ENCODE measurements at places on chromosomes 6 and 20. TPM values are rescaled to one million over a fixed set of nuclear protein-coding genes. Genes with fewer than 3 reads are reported as not detected.
A peak's percentile ranks its signal among the peaks of the same experiment; 100 is the strongest.

ARMH2 gene
- total RNA-seq, result not detected

ENPP1 gene
- total RNA-seq, result 6.5 TPM

AVP gene
- not detected for total RNA-seq

GGTLC1 gene
- total RNA-seq, result not detected

MEP1A gene
- total RNA-seq, result not detected

- no peaks in the 10 kb centered on the region for H3K36me3 ChIP-seq
- H3K4me3 ChIP-seq, result no peak overlapping the region
- no peak overlapping the region for H3K27ac ChIP-seq
- H3K4me1 ChIP-seq, result no peaks in the 10 kb centered on the region
Measured at GRCh38 chr6:149951096-149951495, 9.3 kb downstream of the ULBP2 start.

GRCh38 chr20:59421089-59421488 is 120.7 kb downstream of the EDN3 start:
- H3K27ac ChIP-seq, result no peak overlapping the region
- H3K4me3 ChIP-seq, result no peak overlapping the region
- H3K4me1 ChIP-seq, result no peaks in the 10 kb centered on the region
- no peak for DNase-seq
- H3K27me3 ChIP-seq, result peaks cover 42% of the 10 kb centered on the region
- H3K36me3 ChIP-seq, result no peaks in the 10 kb centered on the region

DNA sequence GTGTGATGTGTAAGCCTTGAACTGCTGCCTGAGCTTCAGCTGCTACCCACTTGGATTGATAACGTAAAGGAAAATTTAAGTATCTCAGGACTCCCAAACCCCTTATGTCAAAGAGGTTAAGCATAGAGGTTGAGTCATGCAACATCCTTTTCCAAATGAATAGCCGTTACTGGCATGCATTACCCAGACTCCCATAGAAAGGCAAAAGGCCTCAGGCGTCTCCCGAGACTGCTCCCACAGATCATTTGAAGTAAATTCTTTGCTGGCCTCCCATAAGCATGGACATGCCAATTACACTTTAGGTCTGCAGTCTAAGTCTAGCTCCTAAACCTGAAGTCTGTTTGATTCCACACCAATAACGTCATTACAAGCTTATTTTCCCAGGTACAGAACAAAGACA is 14.7 kb downstream of the IPCEF1 start:
- DNase-seq, result no peak
- no peak overlapping the region for H3K4me3 ChIP-seq
- H3K36me3 ChIP-seq, result no peaks in the 10 kb centered on the region

- H3K36me3 ChIP-seq, result no peaks in the 10 kb centered on the region
- H3K27me3 ChIP-seq, result no peaks in the 10 kb centered on the region
- no peak for DNase-seq
- H3K4me1 ChIP-seq, result no peaks in the 10 kb centered on the region
Measured at GRCh38 chr20:32964575-32964974, 39.7 kb downstream of the SUN5 start.

GRCh38 chr6:34934516-34934915 is 45.5 kb downstream of the ANKS1A start:
- no peak for DNase-seq
- H3K36me3 ChIP-seq, result no peaks in the 10 kb centered on the region
- no peak overlapping the region for H3K27ac ChIP-seq

- H3K27me3 ChIP-seq, result no peaks in the 10 kb centered on the region
- no peak for DNase-seq
- no peak overlapping the region for H3K27ac ChIP-seq
- no peak overlapping the region for H3K4me3 ChIP-seq
Measured at GRCh38 chr20:50892394-50892793, 38.8 kb downstream of the ADNP start.

GRCh38 chr6:11066505-11067347 is 22.6 kb upstream of the ELOVL2 start:
- H3K27ac ChIP-seq, result no peak overlapping the region
- H3K4me3 ChIP-seq, result no peak overlapping the region
- no peaks in the 10 kb centered on the region for H3K36me3 ChIP-seq
- no peaks in the 10 kb centered on the region for H3K27me3 ChIP-seq
- H3K4me1 ChIP-seq, result no peaks in the 10 kb centered on the region

DNA sequence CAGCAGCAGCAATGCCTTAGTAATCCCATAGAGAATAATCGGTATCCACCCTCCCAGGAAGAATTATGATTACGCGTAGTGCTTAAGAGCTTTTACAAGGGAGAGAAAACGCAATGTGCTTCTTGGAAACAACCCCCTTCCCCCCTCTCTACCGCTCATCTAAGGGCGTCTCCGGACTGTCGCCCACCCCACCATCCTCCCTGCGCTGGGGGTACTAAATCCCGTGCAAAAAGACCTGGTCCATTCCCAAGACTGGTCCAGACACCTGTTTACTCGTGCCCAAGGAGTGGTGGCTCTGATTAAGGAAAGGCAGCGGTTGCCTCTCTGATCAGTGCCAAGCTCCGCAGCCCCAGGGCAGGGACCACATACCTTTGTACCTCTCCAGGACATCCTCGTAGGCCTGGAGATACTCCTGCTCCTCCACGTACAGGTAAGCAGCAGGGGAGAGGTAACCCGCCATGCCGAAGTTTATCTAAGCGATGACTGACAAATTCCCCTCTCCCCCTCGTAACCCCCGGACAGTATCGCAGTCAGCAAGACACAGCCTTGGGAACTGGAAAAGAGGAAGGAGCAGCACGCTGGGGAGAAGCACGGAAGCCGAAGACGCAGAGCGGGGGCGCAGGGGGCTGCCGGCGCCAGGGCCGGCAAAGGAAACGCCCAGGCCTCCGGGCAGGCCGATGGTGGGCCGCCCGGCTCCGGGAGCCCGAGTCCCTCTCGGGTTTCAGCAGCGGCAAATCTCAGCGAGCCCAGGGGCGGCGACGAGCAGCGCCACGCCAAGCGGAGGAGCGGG is 112.0 kb upstream of the BEND6 start:
- H3K27ac ChIP-seq, result peak overlapping the region; percentile 97
- peaks cover 34% of the 10 kb centered on the region for H3K4me1 ChIP-seq
- DNase-seq, result no peak
- H3K36me3 ChIP-seq, result no peaks in the 10 kb centered on the region
- no peaks in the 10 kb centered on the region for H3K27me3 ChIP-seq

GRCh38 chr6:124283486-124283885 is 479.8 kb downstream of the NKAIN2 start:
- no peaks in the 10 kb centered on the region for H3K27me3 ChIP-seq
- H3K4me1 ChIP-seq, result no peaks in the 10 kb centered on the region
- no peak overlapping the region for H3K27ac ChIP-seq
- no peak for DNase-seq
- H3K4me3 ChIP-seq, result no peak overlapping the region

DNA sequence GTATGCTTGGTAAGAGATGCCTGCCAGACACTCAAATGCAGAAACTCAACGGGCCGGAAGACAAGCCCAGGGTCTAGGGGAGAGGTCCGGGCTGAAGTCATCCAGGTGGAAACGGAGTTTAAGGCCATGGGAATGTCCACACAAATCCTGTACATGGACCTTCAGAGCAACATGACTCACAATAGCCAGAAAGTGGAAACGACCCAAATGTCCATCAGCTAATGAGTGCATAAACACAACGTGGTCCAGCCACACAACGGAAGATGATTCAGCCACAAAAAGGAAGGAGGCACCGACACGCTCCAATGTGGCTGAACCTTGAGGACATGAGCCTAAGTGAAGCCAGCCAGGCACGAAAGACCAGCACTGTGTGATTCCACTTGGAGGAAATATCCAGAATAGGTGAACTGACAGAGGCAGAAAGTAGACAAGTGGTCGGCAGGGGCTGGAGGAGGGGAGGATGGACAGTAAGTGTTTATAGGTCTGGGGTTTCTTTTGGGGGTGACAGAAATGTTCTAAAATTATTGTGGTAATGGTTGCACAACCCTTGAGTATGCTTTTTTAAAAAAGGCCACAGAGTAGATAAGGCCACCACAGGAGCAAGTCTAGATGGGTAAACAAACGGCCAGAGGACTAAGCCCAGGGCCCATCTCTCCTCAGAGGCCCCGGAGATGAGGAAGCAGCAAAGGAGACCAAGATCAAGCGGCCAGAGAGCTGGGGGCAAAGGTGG is 105.6 kb downstream of the PREX1 start:
- DNase-seq, result no peak
- no peaks in the 10 kb centered on the region for H3K4me1 ChIP-seq
- H3K27ac ChIP-seq, result no peak overlapping the region
- H3K4me3 ChIP-seq, result no peak overlapping the region

DNA sequence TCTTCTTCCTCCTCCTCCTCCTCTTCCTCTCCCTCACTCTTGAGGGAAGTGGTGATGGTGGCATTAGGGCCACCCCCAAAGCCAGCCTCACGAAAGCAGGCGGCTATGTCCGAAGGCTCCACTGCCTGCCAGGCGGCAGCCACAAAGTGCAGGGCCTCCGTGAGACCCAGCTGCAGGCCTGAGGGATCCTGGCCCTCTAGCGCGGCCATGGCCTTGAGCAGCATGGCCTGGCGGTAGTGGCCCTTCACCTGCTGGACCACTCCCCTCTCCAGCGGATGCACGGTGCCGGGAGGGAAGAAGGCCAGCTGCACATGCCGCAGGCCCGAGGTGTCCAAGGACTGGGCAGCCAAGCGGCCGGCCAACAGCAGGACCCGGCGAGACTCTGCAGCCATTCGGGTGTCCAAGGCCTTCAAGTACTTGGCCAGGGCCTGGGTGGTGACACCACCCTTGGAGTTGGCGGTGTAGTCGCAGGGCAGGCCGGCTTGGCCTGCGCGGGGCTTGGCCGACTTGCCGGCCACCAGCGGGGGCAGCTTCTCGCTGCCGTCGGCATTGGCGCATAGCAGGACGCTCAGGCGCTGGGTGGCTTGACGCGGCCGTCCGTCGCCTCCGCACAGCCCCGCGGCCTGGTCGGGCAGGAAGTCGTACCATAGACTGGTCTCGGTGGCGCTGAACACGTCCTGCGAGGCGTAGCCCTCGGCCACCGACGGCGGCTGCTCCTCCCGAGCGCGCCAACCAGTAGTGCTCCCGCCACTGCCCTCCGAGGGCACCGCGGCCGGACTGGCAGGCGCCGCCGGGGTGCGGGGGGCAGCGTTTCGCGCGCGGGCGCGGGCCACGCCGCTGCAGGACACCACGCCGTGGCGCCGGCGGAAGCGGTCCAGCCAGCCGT is 1.1 kb downstream of the CENPB start:
- peak overlapping the region; percentile 81 for H3K27ac ChIP-seq
- H3K4me3 ChIP-seq, result peak overlapping the region; percentile 68
- peaks cover 25% of the 10 kb centered on the region for H3K4me1 ChIP-seq
- H3K27me3 ChIP-seq, result no peaks in the 10 kb centered on the region

- H3K27me3 ChIP-seq, result no peaks in the 10 kb centered on the region
- no peak overlapping the region for H3K4me3 ChIP-seq
- no peak for DNase-seq
Measured at GRCh38 chr6:144159223-144159622, 8.9 kb downstream of the STX11 start.

- DNase-seq, result peak; percentile 47
- H3K4me3 ChIP-seq, result peak within 1 kb of the TSS; percentile 74
- H3K27ac ChIP-seq, result peak within 1 kb of the TSS; percentile 80
- H3K27me3 ChIP-seq, result no peaks in the 10 kb centered on the region
- H3K4me1 ChIP-seq, result peaks cover 8% of the 10 kb centered on the region
Measured at GRCh38 chr6:143060806-143061596, at the start of gene AIG1. TSS of gene AIG1 (plus strand) at chr6:143060889. CDS start at chr6:143060926, 37 bp downstream.

GRCh38 chr6:81172056-81172740 is 580.3 kb downstream of the TENT5A start:
- no peak overlapping the region for H3K4me3 ChIP-seq
- H3K27me3 ChIP-seq, result no peaks in the 10 kb centered on the region
- peaks cover 7% of the 10 kb centered on the region for H3K4me1 ChIP-seq
- no peaks in the 10 kb centered on the region for H3K36me3 ChIP-seq

DNA sequence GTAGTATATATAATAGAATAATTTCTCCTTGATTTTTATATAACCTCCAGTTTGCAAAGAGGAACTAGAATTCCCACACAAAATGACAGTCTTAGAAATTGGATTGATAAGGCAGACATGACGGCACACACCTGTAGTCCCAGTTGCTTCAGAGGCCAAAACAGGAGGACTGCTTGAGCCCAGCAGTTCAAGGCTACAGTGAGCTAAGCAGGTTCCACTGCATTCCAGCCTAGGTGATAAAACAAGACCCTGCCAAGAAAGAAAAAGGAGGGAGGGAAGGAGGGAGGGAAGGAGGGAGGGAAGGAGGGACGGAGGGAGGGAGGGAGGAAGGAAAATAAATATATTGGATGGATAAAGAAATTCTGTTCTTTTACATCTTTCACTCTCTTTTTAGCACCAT is 77.6 kb upstream of the SASH1 start:
- no peak for DNase-seq
- peaks cover 18% of the 10 kb centered on the region for H3K4me1 ChIP-seq

Measured in HCT116 (cell line).